ENCODE measurements at places on chromosomes 1 and 21.

GRCh38 chr21:45827302-45827692 lies 154.3 kb upstream of the COL6A1 start:
- DNase-seq: no peak

DNA sequence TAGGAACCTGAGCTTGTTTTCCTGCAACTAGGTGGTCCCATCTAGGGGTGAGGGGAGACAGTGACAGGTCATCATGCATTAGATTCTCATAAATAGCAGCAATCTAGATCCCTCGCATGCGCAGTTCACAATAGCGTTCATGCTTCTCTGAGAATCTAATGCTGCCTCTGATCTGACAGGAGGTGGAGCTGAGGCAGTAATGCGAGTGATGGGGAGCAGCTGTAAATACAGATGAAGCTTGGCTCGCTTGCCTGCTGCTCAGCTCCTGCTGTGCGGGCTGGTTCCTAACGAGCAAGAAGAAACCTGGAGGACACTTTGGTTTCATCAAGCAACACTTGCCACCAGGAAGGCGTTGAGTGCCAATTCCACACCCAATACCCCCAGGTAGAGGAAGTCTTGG lies 95.1 kb upstream of the OLIG2 start:
- DNase-seq: no peak

DNA sequence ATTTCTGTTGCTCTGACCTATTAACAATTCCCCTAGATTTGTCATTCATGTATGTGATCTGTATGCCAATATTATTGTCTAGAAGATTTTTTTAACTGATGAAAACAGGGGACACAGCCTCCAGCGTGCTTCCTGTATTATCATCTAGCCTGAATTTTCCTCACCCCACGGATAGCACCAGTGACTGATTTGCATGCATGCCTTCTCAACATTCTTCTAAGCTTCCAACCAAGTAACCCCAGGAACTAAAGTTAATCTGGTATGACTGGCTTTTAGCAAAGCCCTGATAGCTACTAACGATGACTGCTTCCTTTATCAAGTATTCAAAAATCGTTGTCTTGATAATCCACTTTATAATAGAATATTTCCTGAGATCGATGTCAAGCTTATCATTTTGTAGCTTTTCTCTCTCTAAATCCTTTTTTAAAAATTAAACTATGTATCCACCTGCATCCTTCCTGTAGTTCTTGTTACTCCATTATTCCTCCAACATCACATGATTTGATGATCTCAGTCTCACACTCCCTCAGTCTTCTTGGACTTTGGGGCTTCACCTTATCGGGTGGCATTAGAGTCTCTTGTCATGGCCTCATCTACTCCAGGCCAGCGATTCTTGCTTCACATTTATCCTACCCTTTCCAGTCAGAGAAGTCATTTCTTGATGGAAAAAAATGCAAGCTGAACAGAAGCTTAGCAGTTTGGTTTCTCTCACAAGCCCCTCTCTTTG lies 19.0 kb downstream of the BCAR3 start:
- DNase-seq: no peak

DNA sequence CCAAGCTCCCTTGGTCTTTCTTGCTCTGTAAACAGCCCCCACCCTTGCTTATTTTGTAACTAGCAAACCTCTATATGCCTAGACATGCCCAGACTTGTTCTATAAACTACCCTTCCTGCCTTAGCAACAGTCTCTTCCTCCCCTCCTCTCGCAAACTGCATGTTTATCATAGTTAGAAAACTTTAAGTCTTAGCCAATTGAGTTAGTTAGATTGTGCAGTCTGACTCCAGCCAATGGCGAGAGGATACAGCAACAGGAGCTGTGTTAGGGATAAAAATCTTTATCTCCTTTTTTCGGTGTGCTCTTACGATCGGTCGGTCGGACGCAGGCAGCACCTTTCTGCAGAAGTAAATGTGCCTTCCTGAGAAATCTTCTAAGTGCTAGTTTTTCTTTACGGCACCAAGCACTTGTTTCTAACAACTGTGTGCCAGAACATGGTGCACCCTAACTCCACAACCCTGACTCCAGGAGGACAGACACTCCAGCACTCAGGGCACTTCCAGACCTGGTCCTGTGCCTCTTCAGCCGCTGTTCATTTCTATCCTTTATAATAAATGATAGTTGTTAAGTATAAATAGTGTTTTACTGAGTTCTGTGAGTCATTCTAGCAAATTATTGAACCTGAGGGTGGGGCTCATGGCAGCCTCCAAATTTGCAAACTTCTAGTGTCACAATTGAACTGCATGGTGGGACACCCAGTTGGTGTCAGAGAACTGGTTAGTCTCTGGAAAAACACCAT lies 25.7 kb upstream of the GNG4 start:
- DNase-seq: no peak

DNA sequence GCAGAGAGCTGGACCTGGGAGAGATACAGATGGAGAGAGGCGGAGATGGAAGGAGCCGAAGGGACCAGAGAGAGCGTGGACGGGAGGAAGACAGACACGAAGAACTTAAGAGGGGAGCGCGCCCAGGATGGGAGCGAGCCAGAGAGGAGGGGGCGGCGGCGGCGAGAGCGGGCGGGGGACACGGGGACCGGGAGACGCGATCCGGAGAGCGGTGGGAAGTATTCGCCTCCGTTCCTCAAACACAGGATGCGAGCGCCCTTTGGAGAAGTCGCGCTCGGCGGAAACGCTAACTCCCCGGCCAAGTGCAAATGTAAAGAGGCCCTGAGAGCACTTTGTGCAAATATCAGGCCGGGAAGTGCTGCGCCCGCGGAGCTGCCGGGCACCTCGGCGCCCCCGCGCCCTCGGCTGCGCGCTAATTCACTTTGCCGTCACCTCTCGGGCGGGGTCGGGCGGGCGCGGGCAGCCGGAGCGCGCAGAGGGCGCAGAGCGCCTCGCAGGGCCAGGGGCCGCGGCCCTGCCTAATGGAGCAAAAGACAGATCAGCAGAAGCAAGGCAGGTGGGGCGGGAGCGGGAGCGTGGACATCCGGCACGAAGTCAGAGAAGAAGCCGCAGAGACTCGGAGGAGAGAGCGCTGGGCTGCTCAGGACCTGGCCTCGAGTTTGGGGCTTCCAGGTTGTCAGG lies 281.2 kb downstream of the RRAGC start:
- no peak for DNase-seq

DNA sequence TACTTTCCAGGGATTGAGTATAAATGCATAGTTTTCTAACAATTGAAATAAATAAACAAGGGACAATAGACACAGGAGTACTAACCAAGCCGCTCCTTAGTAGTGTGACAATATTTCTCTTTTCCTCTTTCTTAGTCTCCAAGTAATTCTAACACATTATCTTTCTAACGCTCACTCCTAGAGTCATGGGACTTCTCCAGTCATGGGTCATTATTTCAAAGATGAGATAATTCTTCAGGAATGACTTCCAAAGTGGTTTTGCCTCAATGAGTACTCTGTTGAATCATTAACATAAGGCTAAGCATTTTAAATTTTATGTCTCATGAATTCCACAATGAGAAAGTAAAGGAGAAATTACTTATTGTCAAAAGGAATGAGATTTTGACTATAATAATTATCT lies 605.8 kb upstream of the ADAMTS5 start:
- no peak for DNase-seq

DNA sequence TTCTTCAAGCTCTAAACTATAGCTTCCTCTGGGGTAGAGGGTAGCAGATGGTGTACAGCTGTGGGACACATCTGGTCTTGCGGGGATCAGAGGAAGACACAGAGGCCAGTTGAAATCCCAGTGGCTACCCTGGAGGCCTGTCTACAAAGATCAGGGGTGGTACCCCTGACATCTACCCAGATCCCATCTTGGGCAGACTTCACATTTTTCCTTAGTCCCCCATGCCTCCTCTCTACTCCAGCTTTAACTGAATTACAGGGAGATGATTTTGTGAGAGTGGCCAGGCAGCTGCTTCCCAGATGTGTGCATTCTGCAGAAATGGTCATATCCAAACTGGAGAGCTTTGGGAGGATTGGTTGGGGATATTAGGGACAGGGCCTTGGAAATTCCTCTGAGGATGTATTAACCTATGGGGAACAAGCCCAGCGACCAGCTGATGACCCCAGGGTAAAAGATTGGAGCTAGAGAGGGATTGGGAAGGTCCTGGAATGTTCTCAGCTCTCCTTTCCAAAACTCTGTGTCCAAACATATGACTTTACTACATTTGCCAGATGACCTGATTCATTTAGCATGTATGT lies 9.6 kb upstream of the CD34 start:
- DNase-seq: no peak

DNA sequence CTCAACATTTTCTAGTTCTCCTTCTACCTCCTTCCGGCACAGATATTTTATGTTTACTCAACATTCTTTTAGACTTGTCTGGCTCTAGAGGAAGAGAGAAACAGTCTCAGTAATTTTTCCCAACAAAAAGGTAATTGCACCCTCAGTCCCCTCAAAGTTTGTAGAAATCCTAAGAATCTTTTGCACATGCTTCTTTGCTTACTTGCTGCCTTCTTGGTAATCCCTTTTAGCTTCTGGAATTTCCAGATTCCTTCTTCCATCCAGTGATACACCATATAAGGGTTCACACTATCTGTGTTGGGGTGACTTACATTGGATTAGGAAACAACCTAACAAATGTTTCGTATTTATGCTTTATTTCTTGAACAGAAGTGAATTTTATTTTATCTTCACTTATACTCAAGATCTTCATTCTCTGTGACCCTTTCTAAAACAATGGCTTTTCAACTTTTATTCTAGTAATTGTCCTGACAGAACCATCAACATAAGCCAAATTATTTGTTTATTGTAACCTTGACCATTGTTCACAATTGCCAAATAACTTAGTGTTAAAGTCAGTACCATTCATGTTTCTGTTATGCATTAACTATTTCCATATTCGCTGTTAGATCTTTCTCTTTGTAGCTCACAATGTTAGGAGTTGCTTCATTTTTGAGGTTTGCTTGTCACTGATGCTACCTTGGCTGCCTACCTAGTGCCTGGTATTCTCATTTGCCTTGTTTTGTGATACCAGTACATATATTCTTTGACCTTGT lies 238.1 kb downstream of the HMCN1 start:
- no peak for DNase-seq

- DNase-seq: no peak
Observed at GRCh38 chr1:63042278-63042677, 258.3 kb downstream of the ATG4C start.

DNA sequence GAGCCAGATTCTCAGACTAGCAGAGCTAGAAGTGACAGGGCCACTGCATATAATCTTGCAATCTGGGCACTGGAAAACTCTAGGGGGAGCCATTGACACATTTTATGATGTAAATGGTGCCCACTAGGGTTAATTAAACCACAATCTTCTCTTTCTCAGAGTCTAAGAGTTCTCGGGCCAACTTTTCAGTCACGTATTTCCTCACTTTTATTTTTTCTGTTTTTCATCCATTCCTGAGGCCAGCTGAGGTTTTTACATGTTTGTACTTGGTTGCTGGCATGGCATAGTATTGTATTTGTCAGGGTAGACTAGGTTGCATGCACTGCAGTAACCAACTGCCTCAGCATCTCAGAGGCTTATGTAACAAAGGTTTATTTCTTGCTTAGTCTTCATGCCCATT lies 138.2 kb downstream of the ZNF326 start:
- no peak for DNase-seq

GRCh38 chr1:92953491-92953890 lies 7.8 kb downstream of the DIPK1A start:
- DNase-seq: peak; percentile 45

DNA sequence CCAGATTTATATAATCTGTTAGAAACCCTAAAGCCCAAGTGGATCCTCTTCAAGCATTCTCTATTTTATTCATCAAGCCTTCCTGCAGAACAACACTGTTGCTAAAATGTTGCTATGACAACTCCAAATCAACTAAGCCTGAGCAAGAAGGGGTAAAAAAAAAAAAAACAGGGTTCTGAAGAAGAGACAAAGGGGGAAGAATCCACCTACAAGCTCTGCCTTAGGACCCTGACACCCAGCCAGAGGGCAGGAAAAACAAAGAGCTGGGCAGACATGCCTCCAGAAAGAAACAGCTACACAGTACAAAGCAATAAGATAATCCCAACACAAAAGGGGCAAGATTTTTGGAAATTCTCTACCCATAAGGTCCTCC lies 1.3 kb downstream of the USF1 start:
- no peak for DNase-seq

DNA sequence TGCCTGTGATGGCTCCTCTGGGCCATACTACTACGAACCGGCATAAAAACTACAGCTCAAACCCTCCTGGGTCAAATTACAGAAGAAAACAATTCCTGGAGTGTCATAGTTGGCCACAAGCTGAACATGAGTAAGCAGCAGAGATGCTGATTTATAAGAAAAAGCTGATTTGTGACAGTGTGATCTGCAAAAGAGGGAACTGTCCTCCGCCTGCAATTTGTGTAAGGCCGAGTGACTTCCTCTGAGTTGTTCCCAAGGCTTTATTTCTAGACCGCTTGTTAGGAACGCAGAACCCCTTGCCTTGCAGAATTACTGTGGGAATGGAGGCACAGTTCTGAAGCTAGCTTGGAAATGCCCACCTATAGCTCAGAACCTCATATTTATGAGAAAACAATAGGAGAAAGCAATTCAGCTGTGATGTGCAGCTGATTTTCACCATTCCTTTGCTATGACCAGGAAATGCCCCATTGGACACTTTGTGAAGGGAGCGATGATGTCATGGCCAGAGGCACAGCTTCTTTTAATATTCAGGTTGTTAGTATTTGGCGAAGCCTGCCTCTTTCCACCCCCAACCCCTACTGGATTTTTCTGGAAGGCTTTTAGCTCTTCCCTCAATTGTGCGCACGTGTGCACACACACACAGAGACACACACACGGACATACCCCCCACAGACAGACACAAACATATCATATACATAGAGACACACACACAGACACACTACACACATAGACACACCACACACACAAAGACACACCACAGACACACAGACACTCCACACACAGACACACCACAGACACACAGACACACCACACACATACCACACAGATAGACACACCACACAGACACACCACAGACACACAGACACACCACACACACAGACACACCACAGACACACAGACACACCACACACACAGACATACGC lies 47.6 kb downstream of the IER5 start:
- no peak for DNase-seq

- DNase-seq: no peak
Observed at GRCh38 chr21:45040739-45041138, 33.6 kb upstream of the ADARB1 start.

DNA sequence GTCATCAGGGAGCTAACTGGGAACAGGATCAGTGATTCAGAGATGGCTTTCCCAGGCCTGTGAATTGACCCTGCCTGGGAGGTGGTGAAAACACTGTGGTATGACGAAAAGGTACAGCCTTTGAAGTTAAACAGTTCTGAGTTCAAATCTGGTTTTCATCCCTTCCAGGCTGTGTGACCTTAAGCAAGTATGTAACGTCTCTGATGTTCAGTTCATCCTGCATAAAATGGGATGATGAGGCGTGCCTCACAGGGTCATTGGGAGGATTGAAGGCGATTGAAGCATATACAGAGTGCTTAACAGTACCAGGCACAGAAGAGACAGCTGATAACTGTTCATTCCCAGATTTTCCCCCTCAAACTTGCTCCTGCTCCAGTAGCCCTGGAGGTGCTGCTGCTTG lies 11.0 kb downstream of the KCNC4 start:
- no peak for DNase-seq

- DNase-seq: no peak
Observed at GRCh38 chr1:14788080-14788479, 189.6 kb downstream of the KAZN start.

GRCh38 chr1:6653436-6654290 lies 29.0 kb downstream of the THAP3 start:
- no peak for DNase-seq

GRCh38 chr1:99788896-99789295 lies 22.5 kb upstream of the FRRS1 start:
- no peak for DNase-seq
